ENCODE measurements at places on chromosomes 1 and 21.
A peak's percentile ranks its signal among the peaks of the same experiment; 100 is the strongest.

DNA sequence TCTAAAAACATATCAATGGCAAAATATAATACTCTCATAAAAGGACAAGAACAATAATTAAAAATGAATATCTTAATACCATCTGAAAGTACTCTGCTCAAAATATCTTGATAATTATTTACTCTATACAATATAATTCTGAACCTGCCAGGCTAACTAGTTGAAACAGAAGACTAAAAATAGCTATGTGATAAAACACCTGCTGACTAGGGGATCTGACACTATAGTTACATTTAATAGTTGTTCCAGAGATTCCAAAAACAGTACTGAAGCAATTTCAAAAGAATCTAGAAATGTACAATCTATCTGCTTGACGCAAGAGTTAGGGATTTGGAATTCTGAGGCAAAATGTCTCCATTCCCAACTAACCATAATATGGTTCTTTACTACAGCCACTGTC, 30.2 kb downstream of the ERO1B start:
- DNase-seq, result no peak

- no peak for DNase-seq
Observed at GRCh38 chr1:113416496-113416895, 26.2 kb downstream of the MAGI3 start.

GRCh38 chr1:168235937-168236336, 10.1 kb downstream of the SFT2D2 start:
- DNase-seq, result no peak

DNA sequence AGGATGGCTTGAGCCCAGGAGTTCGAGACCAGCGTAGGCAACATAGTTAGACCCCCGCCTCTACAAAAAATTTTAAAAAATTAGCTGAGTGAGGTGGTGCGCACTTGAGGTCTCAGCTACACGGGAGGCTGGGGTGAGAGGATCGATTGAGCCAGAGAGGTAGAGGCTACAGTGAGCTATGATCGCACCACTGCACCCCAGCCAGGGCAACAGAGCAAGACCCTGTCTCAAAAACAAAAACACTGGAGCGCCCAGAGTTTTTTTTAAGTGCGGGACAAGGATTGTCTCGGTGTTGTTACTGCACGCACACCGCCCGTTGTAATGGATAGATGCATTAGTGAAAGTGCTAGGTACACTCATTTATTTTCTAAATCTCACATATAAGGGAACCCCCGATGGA, 37.1 kb downstream of the PIK3CD start:
- no peak for DNase-seq

DNA sequence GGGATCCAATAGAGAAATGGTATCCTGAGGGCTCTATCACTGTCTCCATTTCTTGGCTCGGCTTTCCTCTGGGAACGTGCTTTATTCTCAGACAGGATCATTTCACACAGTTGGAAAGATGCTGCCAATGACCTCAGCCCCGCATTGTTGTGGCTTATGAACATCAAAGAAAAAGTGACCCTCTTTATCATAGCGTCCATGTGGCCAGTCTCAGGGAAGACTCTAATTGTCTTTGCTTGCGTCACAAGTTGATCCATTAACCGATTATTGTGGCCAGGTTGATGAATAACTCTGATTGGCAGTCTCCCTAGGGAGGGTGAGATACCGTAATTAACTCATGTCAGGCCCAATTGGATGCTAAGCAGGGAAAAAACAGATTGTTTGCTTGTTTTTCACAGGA, 10.4 kb upstream of the TMEM9 start:
- no peak for DNase-seq

DNA sequence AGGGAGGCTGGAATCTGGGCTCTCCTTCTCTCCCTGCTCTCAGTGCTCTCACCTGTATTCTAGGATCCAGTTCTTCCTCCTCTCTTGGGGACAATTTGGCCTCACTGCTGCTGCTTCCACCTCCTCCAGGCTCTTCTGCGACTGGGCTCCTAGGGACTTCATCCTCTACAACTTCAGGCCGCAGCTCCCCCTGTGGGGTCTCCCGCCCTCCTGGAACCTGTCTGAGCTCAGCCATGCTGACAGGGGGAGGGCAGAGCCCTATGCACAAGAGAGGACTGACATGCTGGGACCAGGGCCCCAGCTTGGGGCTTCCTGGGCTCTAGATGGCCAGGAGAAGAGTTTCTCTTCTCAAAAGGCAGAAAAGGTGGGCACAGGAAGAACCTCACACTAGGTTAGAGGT, 1.0 kb downstream of the SH3BP5L start:
- DNase-seq, result no peak

GRCh38 chr1:111758373-111758772, 2.7 kb downstream of the DDX20 start:
- no peak for DNase-seq

DNA sequence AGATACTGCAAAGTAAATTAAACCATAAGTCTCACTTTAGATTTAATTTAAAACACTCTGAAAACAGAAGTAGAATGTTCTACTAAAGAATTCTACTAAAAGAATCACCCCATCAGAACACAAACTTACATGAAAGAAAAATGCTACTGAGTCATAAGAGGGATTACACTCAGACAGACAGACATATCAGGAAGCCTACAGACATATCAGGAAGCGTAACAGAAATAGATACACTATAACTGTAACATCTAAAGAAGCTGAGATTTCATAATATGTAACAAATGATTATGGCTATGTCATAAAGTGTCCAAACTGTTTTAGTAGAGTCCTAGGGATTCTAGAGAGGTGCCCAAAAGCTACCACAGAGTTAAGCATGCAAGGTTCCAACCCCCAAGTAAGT, 23.9 kb downstream of the FOXJ3 start:
- no peak for DNase-seq

- no peak for DNase-seq
Observed at GRCh38 chr1:70146488-70146887, 58.9 kb downstream of the LRRC40 start.

GRCh38 chr1:228273720-228274451, 66.0 kb downstream of the OBSCN start:
- DNase-seq, result no peak

GRCh38 chr1:67630438-67631045, 54.5 kb upstream of the GADD45A start:
- DNase-seq, result no peak

GRCh38 chr1:164756741-164757140, 197.8 kb downstream of the PBX1 start:
- no peak for DNase-seq

DNA sequence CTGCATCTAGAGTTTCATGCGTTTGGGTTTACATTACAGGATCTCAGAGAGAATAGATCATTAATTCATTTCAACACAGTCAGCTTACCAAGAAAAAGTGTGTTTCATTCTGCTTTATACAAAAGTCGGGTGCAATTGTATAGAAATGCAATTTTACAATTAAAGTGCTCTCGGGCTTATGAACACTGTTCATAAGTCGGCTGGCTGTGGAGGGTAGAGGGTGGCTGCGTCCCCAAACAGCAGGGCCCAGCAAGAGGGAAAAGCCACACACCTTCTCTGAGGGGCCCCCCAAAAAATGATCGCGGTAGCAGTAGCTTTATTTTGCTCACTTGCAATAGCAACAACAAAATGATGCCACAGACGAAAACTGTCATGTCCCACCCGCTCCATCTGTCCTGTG, 13.8 kb upstream of the ZBTB18 start:
- DNase-seq, result no peak

DNA sequence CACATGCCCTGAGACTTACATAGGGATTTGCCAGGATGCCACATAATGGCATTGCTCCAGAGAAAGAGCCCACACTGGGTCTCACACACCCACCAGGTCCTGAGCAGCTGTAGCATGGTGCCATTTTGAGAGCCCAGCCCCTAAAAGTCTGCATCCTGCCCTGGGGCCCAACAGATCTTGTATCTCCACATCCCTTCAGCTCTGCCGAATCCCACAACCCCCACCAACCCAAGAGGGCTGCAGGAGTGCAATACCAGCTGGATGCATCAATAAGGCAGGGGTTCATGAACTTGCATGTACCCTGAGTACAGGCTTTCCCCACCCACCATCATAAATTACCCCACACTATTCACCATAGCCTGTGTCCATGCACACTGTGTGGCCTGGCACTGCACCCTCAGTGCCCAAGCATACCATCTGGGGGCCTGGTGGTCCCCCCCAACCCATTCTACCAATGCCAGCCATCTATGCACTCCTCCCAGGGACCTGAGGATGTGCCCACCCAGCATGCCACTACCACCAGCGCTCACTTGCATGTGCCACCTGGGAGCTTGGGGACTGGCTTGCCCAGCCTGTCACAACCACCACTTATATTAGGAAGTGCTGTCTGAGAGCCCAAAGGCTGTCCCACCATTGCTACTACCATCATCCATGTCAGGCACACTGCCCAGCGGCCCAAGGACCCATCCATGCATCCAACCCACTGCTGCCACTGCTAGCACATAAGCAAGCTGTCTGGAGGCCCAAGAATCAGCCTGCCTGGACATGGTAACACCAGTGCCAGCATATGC, 4.1 kb upstream of the KRTAP12-2 start:
- no peak for DNase-seq

- DNase-seq, result no peak
Observed at GRCh38 chr1:118209648-118210047, 24.6 kb upstream of the SPAG17 start.

DNA sequence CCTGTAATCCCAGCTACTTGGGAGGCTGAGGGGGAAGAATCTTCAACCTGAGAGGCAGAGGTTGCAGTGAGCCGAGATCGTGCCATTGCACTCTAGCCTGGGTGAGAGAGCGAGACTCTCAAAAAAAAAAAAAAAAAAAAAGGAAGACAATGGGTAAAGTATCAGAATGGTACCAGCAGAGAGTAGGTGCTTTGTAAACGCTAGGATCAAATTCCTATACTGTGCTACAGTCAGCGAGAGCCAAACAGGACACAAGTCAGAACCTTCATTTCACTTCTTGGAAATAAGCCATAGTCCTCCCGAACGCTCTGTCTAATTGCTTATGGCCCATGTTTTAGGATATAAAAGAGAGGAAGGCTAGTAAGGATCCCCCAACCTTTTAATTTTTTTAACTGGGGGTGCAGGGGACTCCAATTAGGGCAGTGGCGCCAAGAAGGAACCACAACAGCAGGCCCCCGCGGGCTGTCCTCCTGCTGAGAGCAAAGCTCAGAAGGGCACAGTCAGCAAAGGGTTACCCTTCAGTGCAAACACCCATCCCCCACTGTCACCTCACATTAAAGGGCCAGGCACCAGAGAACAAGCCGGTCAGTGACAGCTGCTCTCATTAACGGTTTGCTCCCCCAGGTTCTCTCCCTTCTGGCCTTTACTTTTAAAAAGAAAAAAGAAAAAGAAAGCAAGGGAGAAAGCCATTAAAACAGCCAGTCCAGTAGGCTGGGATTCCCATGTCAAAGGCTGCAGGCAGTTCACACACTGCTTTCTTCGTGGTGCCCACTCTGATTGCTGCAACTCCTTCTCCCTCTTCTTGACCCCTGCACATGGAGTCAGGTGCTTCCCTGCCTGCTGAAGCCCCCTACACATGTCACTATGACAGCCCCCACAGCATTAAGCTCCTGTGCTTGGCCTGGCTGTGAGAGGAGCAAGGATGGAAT, 69.4 kb downstream of the PLPP3 start:
- peak; percentile 11 for DNase-seq

- DNase-seq, result peak; percentile 23
Observed at GRCh38 chr1:203440771-203441170, 34.8 kb upstream of the PRELP start.

DNA sequence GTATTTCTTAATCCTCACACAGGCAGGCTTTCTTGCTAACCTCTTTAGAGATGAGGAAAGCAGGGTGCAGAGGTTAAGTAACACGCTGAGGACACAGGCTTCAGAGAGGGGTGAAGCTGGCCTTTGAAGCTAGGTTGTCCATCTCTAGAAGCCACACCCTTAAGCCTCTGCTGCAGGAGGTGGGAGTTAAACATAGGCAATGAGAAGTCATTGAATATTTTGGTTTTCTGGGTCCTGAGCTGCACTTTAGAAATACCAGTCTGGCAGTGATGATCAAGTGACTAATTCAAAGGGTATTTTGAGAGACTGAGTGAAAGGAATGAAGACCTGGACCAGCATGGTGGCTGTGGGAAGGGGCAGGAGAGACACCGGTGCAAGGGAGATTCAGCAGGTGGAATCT, 9.9 kb downstream of the KCNJ15 start:
- DNase-seq, result no peak

DNA sequence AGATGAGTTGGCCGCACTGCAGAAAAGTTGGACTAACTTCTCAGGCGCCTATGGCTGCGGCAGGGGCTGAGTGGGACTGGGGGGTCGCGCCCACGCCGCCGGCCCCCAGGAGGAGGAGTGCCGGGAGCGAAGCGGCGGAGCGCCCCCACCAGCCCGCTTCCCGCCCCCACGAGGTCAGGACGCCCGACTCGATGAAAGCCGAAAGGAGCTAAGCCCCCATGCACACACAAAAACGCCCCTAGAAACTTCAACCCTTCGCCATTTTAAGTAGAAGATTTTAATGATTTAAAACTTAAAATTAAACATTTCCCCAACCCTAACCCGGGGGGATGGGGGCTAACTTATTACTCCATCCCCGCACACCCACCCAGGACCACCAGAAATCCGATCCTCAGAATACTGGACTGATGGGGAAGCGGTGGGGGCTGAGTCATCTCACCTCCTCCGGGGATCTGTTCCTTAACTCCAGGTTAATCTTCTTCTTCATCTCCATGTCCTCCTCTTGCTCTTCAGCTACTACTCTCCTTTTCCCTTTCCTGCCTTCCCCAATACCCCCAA, 539 bp downstream of the ANP32E start:
- no peak for DNase-seq

DNA sequence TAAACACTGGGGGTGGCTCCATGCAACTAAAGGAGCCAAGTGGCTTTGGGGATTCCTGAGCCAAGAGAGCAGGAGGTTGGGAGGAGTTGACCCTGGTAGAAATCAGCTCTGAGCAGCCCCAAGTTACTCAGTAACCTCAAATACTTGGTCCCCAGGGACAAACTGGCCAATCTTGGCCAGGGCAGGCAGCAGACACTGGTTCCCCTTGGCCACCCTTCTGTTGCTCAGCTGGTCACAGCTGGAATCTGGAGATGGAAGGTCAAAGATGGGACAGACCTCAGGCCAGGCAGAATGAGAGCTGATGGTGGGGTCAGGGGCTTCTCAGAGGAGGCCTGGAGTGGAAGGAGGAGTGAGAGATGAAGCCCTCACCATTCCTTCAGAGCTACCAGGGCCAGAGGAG, 3.3 kb upstream of the RHBG start:
- no peak for DNase-seq

- no peak for DNase-seq
Observed at GRCh38 chr1:149884433-149885338, 14.7 kb upstream of the BOLA1 start.

GRCh38 chr1:29358183-29358582, 121.9 kb downstream of the PTPRU start:
- DNase-seq, result no peak

GRCh38 chr1:36559061-36559460, 76.3 kb upstream of the CSF3R start:
- DNase-seq, result no peak

- no peak for DNase-seq
Observed at GRCh38 chr1:90501281-90501680, 215.8 kb downstream of the BARHL2 start.

DNA sequence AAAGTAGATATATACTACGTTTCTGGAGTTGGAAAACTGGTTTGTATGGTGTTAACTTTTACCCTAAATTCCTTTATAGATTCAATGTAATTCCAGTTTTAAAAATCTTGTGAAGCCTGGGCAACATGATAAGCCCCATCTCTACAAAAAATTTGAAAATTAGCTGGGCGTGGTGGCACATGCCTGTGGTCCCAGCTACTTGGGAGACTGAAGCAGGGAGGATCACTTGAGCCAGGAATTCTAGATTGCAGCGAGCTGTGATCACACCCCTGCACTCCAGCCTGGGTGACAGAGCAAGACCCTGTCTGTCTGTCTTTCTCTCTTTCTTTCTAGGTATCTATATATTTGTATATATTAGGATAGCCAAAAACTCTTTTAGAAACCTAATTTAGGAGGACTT, 141.9 kb downstream of the CLEC20A start:
- DNase-seq, result no peak

All from HuH-7 (cell line).